ENCODE measurements at places on chromosomes 12 and 14.
A peak's percentile ranks its signal among the peaks of the same experiment; 100 is the strongest.

- DNase-seq = no peak
Observed at GRCh38 chr12:131363393-131363792, 347.5 kb upstream of the SFSWAP start.

DNA sequence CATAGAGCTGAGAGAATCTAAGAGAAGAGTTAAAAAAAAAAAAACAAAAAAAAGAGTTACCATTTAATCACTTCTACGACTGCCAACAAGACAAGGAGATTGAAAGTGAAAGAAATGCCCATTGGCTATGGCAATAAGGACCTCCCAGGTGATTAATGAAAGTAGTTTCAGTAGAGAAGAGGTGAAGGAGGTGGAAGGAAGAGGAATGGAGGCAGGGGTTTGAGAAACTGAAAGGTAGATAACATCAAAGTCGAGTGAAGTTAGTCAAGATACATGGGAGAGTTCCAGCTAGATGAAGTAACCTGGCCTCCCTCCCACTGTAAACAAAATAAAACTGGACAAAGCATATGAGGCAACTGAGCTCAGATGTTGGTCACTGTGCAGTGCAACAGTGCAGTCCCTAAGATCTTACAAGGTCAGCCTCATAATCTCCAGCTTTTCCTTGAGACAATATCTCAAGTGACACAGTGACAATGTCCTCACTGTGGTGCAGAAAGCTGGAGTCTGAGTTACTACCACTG is 118.0 kb upstream of the CCDC198 start:
- no peak for DNase-seq

- DNase-seq = no peak
Observed at GRCh38 chr12:130537051-130537450, 179.0 kb downstream of the RIMBP2 start.

DNA sequence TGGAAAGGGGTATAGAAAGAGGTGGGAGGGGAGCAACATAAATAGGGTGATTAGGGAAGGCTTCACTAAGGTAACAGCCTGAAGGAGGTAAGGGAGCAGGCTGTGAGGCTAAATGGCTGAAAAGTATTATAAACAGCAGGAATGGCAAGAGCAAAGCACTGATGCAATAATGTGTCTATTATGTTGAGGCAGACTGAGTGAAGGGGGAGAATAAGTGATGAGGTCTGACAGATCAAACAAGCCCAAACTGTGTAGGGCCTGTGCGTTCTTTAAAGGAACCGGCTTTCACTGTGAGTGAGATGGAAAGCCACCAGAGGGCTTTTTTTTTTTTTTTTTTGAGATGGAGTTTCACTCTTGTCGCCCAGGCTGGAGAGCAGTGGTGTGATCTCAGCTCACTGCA is 6.7 kb upstream of the VCPKMT start:
- no peak for DNase-seq

DNA sequence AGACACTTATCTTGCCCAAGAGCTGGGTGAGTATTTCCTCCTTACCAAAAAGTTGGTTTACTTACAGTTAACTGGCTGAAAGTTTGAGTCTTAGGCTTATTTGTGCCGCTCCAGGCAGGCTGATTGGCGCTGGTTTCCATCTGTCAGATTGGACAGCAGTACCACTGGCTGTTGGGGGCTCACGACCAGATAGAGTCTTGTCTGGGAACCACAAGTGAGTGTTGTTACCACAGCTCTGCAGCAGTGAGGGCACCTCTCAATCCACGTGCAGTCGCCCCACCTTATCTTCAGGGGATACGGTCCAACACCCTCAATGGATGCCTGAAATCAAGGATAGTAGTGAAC is 58.9 kb downstream of the DDX51 start:
- no peak for DNase-seq

DNA sequence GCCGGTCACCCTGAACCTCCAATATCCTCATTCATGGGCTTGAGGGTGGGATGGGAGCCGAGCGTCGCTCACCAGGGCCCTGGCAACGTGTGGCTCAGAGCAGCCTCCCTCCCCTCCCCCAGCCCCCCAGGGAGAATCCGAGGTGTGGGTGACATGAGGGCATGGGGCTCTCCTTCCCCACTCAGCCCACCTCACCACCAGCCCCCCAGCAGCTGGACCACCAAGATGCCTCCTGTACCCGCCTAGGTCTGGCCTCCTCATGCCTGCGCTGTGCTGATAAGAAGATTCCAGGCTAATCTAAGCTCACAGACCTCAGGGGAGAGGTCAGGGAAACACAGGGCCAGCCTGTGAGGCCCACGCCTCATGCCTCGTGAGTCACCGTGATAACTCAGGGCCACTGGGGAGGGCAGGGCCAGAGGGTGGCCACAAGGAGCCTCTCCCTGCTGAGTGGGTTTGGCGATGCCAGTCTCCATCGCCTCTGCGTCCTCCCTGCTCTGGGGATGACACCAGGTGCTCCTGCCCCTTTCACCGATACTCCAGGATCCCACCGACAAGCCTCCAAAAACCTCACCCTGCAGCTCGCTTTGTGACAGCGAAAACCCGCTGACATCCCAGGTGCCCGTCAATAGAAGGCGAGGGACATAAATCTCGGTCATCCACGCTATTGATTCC is 56.9 kb downstream of the TESC start:
- no peak for DNase-seq

DNA sequence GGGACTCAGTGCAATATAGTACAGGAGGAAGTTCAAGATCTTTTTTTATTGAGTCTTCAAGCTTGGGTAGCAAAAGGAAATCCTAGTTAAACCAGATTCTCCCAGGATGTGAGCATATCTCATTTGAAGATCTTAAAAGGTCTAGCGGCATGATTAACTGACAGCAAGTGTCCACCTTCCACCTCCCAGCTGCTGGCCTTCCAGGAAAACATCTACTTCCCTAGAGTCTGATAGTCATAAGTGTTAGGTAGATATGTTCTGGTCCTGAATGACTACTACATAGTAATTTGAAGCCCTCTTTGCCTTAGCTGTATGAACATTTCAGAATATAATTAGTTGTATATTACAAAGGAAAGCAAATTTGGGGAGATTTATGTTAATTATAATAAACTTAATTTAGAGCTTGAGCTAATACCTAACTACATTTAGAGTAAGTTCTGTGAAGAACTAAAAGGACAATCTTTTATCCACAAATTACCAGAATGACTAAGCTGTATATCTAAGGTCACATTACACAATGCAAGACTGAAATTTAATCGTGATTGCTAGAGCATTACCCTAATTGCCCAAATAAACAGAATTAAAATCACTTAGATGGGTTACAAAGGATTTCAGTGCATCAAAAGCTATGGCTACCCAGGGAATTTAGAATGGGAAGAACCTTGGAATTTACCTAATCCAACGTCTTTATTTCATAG is 9.9 kb downstream of the LGR5 start:
- DNase-seq = no peak

DNA sequence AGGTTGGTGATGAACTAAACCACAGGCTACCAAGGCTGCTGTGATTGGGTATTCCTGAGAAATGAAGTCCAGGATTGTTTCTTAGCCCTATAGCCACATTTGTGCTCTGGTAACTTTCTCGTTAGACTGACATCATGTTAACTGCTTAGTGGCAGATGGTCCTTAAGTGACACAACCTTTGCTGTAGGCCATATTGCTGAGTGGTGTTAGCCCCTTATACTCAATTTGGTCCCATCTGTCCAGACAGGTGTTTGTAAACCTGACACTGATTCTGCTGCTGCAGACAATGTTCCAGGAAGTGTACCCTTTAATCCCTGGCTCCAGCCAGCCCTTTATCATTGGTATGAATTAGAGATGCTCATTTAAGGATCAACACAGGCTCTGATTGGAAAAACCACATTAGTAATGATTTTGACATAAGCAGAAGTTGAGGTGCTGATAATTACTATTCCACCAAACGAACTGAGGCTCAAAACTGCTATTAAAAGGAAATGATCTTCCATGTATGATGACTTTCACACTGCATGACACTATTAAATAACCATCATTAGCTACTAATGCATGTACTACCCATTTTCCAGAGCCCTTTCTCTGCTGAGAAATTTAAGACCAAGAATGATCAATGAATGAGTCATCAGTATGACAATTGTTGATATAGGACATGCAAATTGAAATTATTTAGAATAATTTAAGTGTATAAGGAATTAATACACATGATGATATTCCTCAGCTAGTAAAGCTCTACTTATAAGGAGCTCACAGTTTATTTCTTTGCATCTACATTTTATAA is 3.6 kb upstream of the SSTR1 start:
- DNase-seq = no peak

DNA sequence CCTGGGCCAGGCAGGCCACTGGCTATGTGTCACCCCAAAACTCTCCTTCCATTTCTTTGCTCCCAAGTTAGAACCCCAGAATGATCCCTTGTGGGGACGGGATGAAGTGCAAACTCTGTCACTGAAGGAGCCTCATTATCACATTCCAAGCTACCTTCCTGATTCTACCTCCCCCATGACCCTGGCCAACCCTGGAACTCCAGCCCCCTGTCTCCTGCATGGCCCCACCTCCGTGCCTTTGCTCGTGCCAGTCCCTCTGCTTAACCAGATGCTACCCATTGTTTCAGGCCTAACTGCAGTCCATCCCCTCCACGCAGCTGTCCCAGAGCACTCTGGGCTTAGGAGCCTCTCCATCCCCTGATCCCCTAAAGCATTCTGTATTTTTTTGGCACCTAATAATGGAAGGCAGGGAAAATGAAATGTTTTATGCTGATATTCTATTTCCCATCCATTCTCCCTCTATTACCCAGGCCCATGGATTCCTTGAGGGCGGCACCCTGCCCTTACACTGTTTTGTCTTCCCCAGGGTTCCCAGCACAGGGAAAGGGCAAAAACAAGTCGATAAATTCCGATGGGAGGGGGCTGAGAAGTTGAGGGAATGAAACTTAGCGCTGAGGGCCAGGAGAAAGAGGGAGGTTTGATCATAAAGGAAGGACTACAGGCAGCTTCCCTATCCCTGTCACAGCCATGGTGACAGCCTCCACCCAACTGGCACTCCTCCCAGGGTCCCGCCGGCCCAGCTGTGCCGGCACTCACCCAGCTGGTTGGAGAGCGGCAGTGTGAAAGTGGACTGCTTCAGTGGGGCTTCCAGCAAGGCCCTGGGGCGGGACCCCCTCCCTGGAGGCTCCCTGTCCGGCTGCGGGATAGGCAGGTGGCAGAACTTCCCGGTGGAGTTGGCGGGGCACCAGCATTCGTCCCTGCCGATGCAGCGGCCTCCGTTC is 58.1 kb downstream of the ISCA2 start:
- DNase-seq = no peak

GRCh38 chr14:90720832-90721231 is 95.4 kb downstream of the TTC7B start:
- no peak for DNase-seq

DNA sequence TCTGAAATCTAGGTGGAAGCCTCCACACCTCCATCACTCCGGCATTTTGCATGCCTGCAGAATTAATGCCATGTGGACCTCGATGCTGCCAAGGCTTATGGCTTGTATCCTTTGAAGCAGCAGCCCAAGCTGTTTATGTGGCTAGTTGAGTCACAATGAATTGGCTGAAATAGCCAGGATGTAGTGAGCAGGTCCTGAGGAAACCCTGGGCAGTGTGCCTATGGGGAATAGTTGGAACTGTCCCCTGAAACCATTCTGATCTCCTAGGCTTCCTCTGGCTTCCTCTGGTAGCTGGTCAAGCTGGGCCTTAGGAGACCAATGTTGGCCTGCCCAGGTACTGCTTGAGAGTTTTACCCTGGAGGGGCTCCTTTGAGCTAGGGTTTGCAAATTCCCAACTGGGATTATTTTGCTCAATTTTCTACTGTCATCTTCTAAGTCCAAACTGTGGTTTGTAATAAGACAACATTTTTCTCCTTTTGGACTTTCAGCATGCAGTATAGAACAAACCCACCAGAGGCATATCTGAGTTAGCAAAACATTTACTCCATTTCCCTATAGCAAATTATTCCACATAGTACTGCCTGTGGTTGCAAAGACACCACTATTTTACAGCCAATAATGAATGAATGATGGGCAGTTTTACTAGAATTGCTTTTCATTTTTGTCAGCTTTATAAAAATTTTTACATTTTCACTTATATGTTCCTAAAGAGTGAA is 85.1 kb upstream of the AMIGO2 start:
- DNase-seq = no peak

DNA sequence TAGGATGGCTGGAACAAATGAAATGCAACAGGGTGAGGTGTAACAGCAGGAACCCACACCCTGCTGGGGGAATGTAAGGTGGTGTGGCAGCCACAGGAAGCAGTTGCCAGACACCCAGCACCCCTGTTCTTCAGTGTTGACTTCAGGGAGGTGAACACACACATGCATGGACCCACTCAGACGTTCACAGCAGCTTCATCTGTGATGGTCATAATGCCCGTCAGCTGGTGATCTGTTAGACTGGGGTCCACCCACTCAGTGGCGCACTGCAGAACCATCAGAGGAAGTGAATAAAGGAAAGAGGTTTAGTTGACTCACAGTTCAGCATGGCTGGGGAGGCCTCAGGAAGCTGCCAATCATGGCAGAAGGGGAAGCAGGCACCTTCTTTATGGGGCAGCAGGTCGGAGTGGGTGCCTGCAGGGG is 22.7 kb upstream of the TEX22 start:
- DNase-seq = peak; percentile 6

DNA sequence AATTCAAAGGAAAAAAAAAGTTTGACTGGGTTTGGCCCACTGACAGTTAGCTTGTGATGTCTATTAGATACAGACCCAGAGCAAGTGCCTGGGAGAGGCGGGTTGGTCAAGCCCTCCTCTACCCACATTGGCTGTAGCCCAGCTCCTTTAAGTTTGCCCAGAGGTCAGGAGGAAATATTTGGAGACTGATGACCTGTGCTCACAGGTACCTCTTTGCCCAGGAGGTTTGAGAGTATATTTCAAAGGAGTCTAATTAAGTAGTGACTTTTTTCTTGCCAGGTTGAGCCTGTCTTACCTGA is 21.8 kb upstream of the PDE1B start:
- DNase-seq = no peak

DNA sequence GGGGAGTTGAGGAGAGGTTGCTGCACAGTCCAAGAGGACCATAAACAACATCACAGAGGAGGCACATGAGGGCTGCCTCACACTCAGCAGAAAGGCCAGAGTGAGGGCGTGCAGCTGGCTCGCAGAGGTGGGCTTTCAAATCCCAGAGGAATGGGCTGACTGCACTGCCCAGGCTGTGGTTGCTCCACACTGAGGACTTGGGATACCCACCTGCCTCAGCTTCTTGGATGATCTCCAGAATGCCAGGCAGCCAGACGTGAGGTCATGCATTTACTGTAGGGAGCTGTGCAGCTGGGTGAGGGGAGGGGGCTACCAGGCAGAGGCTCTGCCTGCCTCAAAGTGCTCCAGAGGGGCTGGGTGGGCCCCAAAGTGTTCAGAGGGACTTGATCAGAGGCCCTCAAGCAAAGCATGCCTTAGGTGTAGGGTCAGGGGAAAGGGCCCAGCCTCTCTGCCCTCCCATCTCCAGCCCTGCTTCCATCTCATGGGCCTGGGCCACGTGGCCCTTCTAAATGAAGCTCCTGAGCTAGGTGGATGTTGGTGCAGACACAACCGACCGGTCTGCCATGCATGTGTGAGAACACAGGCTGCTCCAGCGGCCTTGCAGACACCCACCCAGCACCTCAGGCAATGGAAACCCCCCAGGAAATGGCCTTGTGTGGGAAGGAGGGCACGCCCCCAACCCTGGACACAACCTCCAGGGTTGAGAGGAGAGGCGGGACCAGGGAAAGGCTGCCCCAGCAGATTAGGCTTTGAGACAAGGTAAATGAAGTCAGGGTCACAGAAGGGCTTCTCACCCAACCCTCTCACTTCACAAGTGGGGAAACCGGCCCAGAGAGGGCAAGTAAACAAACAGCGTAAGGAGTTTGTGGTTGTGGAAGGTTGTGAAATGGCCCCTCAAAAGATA is 90.8 kb downstream of the NTF3 start:
- no peak for DNase-seq
